Cerebellar nuclear complex (tissue), 1 donor: ENCODE measurements at places on chromosomes 2 and 18.

- no peak for DNase-seq
Observed at GRCh38 chr2:130729322-130730299, 741 bp downstream of the GPR148 start.

DNA sequence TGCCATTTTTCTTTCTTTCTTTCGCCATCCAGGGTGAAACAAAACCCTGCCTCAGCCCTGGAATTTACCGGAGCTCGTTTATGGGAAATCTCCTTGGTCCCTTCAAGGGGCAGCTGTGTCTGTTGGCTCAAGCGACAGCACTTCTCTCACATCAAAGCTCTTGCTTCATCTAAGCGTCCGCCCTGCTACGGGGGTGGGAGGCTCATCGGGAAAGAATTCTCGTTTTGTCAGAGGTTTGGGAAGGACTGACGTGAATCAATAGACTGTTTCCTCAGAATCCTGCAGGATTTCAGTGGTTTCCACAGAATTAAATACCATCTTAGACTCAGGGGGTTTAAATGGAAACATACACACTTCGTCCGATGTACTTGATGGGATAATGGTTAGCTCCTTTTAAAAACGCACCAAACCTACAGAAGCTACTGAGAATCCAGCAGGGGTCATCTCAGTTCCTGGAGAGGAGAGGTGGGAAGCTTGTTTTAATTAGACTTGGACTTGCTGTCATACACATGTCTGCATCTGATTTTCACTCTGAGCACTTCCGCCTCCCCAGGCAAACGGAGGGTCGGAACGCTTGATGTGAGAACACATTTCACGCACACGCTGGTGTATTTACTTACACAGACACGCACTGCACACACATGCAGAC is 91.6 kb downstream of the ASB1 start:
- DNase-seq, result no peak

- DNase-seq, result no peak
Observed at GRCh38 chr2:75018162-75018561, 59.7 kb downstream of the POLE4 start.

GRCh38 chr2:217795706-217796465 is 206.9 kb downstream of the TNS1 start:
- DNase-seq, result no peak

GRCh38 chr2:231470246-231470900 is 6.1 kb upstream of the NCL start:
- no peak for DNase-seq

GRCh38 chr2:120914839-120915521 is 179.3 kb downstream of the GLI2 start:
- no peak for DNase-seq

- DNase-seq, result no peak
Observed at GRCh38 chr2:200679535-200679934, 93.7 kb downstream of the AOX1 start.

GRCh38 chr2:64036034-64036705 is 16.9 kb upstream of the VPS54 start:
- no peak for DNase-seq

- no peak for DNase-seq
Observed at GRCh38 chr2:25197336-25198208, 29.2 kb upstream of the POMC start.

GRCh38 chr2:141942006-141942789 is 188.6 kb downstream of the LRP1B start:
- no peak for DNase-seq

GRCh38 chr2:179017773-179018357 is 32.1 kb downstream of the CCDC141 start:
- no peak for DNase-seq

- DNase-seq, result no peak
Observed at GRCh38 chr2:70391259-70391658, 89.4 kb upstream of the FAM136A start.

DNA sequence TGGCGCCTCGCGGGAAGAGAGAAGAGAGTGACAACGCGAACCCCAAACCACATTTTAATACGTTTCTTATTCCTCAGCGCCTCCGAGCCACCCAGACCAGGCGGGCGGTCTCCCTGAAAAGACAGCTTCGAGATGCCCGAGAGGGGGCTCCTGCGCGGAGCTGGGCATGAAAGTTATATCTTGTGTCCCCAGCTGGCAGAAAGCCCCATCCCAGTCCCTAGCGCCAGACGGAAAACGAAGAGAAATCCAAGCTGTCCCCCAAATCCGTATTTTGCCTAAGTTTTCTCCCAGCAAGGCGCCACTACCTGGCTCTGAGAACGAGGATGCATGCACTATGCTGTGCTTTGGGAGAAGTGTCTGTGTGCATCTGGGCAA is 797 bp downstream of the NXPH2 start:
- DNase-seq, result no peak

GRCh38 chr2:58521803-58522554 is 280.9 kb upstream of the FANCL start:
- no peak for DNase-seq

DNA sequence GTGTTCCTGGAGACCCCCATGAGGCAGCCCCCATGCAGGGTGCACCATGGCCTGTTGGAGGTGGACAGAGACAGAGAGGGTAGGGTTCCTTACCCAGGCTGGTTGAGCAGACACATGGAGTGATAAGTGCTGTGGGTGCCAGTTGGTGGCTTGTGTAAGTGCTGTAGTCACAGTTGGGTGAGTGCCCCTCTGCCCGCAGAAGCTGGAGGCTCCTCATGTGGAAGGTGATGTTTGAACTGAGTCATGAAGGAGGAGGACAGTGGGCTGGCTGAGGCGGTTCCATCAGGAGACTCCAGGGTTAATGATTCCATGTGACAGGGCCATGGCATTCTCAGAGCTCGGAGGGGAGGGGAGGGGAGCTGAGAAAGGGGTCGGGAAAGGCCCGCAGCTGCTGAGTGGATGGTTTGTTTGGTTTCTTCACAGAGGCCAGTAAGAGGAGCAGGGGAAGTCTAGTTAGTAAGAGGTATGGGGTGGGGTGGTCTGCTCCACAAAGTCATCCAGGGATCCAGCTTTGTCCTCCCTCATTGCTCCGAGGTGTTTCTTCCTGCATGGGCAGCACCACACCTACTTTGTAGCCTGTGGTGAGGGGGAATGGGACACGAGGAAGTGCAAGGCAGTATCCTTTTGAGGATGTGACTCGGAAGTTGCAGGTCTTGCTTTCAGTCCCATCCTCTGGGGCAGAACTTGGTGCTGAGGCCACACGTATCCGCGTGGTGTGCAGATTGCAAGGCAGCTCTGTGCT is 13.6 kb downstream of the IMPA2 start:
- DNase-seq, result no peak
